ENCODE measurements at places on chromosomes 5 and 9. TPM values are rescaled to one million over a fixed set of nuclear protein-coding genes. Genes with fewer than 3 reads are reported as not detected.

Gene OBP2A
- not detected for total RNA-seq

DNA sequence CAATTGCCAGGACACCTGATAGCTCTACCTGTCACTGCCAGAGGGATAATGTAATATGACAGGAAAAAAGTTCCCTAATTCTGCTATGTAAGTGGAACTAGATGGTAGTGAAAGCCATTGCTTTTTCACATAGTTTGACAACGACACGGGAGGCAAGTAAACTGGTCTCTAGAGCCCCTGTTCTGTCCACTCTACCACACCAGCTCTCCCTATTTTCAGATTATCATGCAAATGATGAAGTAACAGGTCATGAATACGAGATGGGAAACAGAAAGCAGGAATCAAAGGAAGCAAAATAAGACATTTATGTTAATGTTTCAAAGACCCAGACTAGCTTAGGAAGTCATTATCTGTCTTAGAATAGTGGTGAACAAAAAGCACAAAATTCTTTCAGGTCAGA lies 56.2 kb downstream of the TAF11L14 start:
- H3K36me3 ChIP-seq = no peaks in the 10 kb centered on the region
- no peaks in the 10 kb centered on the region for H3K27me3 ChIP-seq
- no peaks in the 10 kb centered on the region for H3K4me1 ChIP-seq
- H3K27ac ChIP-seq = no peak overlapping the region
- H3K4me3 ChIP-seq = no peak overlapping the region
- DNase-seq = no peak

DNA sequence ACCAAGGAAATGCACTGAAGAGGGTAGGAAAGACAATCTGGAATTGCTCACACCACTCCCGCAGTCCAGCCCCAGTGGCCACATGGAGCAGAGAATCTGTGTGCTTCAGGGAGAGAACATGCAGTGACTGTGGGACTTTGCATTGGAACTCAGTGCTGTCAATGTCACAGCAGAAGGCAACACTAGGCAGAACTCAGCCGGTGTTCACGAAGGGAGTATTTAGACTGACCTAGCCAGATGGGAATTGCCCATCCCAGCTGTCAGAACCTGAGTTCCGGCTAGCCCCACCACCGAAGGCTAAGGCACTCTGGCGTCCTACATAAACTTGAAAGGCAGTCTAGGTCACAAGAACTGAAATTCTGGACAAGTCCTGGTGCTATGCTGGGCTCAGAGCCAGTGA lies 139.0 kb downstream of the AGTPBP1 start:
- no peak overlapping the region for H3K27ac ChIP-seq
- no peak for DNase-seq
- H3K36me3 ChIP-seq = peaks cover 14% of the 10 kb centered on the region
- no peaks in the 10 kb centered on the region for H3K4me1 ChIP-seq

Gene ACTBL2
- not detected for total RNA-seq

GRCh38 chr5:90911169-90911568 lies 352.6 kb downstream of the ADGRV1 start:
- DNase-seq = no peak
- no peaks in the 10 kb centered on the region for H3K4me1 ChIP-seq
- no peaks in the 10 kb centered on the region for H3K27me3 ChIP-seq
- H3K36me3 ChIP-seq = no peaks in the 10 kb centered on the region
- no peak overlapping the region for H3K4me3 ChIP-seq

DNA sequence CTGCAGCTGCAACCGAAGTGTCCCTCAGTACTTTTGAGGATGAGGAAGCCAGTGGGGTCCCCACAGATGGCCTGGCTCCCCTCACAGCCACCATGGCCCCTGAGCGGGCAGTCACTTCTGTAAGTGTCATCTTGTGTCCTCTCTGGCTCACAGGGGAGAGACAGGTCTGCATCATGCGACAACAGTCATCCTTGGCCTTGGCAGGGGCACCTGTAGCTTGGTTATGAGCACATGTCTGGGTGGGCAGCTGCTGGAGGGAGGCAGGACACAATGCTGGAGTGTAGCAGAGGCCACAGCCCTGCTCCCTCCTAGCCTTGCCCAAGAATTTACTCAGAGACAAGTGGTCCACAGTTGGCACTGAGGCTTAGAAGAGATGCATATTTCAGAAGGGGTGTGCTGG lies 71.7 kb downstream of the COL15A1 start:
- no peak overlapping the region for H3K27ac ChIP-seq
- no peak for DNase-seq
- H3K36me3 ChIP-seq = peaks cover 34% of the 10 kb centered on the region
- H3K4me1 ChIP-seq = peaks cover 9% of the 10 kb centered on the region
- no peaks in the 10 kb centered on the region for H3K27me3 ChIP-seq
- no peak overlapping the region for H3K4me3 ChIP-seq
